Fibroblast of lung (primary cell): ENCODE measurements at places on chromosomes 12 and 14. TPM values are rescaled to one million over a fixed set of nuclear protein-coding genes. Genes with fewer than 3 reads are reported as not detected.

DNA sequence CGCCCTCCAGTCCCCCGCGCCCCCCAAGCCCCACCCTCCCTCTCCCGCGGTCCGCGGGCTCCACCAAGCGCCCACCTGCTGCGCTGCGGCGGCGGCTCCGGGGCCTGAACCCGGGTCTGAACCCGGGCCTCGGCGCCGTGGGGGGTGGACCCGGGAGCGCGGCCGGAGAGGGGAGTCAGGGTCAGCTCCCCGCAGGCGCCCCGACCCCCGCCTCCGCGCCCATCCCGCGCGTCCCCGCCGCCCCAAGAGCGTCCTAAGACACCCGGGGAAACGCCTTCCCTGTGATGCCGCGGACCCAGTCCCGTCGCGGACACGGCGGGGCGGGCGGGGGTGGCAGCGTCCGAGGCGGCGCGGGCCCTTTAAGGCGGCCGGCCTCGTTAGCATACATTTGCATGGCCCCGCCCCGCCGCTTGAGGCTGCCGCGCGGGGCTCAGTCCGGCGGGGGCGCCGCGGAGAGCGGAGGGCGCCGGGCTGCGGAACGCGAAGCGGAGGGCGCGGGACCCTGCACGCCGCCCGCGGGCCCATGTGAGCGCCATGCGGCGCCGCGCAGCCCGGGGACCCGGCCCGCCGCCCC lies at the start of gene MMP17:
Gene MMP17 (plus strand): TSS at position 433 of the 574 bp plus-strand sequence. CDS start 102 bp downstream, at position 535.
- peak within 1 kb of the TSS; percentile 67 for H3K4me3 ChIP-seq
- H3K4me1 ChIP-seq, result no peaks in the 10 kb centered on the region
- H3K36me3 ChIP-seq, result no peaks in the 10 kb centered on the region
- no peaks in the 10 kb centered on the region for H3K27me3 ChIP-seq
- peak; percentile 62 for DNase-seq
- no peak within 1 kb of the TSS for H3K27ac ChIP-seq

- no peaks in the 10 kb centered on the region for H3K36me3 ChIP-seq
- H3K4me1 ChIP-seq, result no peaks in the 10 kb centered on the region
- DNase-seq, result no peak
- H3K4me3 ChIP-seq, result no peak overlapping the region
- H3K27ac ChIP-seq, result no peak overlapping the region
Observed at GRCh38 chr12:17577405-17577804, 512.6 kb downstream of the RERGL start.

- H3K27me3 ChIP-seq, result no peaks in the 10 kb centered on the region
- no peak for DNase-seq
- no peaks in the 10 kb centered on the region for H3K36me3 ChIP-seq
- no peaks in the 10 kb centered on the region for H3K4me1 ChIP-seq
- no peak overlapping the region for H3K4me3 ChIP-seq
- no peak overlapping the region for H3K27ac ChIP-seq
Observed at GRCh38 chr14:39318574-39318973, 84.9 kb downstream of the MIA2 start.

Gene SYNDIG1L
- total RNA-seq, result not detected in 2 replicates

DNA sequence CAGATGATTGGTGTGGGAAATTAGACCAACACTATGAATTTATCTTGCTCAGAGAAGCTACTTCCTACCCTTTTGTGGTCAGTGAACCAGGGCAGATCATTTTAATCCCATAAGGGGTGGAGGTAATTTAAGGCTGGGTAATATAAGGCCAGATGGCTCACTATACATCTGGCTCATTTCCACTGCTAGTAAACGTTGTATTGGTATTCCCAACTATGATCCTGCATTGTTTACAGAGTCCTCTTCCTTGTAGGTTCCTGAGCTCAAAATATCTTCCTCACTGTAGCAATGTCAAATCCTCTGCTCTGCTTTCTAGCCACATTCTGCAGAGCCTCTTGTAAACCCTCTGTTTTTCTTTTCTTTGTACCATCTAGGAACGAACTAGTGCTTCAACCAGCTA lies 93.0 kb upstream of the MGAT4C start:
- H3K27me3 ChIP-seq, result no peaks in the 10 kb centered on the region
- H3K27ac ChIP-seq, result no peak overlapping the region
- no peak overlapping the region for H3K4me3 ChIP-seq
- no peaks in the 10 kb centered on the region for H3K4me1 ChIP-seq
- DNase-seq, result no peak

DNA sequence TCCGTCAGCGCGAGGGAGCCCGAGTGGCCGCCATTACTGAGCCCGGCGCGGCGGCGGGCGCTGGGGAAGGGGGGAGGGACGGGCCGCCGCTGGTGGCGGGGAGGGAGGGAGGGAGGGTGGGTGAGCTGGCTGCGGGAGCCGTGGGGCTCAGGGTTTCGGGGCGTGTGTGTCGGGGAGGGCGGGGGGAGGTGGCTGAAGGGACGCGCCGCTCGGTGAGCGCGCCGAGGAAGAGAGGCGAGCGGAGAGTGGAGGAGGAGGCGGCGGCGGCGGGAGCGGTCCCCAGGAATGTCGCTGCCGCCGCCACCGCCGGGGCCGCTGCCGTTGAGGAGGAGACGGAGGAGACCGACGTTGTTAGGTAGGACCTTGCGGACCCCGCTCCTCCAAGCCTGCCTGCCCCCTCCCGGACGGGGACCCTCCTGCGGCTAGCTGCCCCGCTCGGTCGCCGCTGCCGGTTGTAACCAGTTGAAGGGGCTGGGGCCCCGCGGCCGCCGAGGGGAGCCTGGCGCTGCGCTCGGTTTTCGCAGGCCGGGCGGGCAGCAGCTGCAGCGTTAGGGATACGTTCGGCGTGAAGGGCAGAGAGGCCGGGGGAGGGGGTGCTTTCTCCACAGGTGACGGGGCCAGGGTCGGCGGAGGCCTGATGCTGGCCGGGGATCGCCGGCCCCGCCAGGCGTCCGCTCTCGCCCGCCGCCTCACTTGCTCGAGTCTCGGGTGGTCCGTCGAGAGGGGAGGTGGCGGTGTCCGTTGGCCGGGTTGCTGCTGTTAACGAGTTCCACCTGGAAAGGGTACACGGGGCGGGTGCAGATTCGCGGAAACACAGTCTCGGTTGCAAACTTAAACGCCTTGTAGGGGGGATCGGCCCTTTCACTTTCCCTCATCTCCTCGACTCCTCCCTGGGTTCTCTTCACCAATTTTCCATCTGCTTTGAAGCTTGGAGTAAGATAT lies at the start of gene ARHGAP5:
Gene ARHGAP5 (plus strand): TSS at position 224 of the 942 bp plus-strand sequence. CDS start 13,366 bp downstream, outside the sequence.
- H3K36me3 ChIP-seq, result no peaks in the 10 kb centered on the region
- H3K4me3 ChIP-seq, result peak within 1 kb of the TSS; percentile 92
- H3K27me3 ChIP-seq, result no peaks in the 10 kb centered on the region
- peaks cover 5% of the 10 kb centered on the region for H3K4me1 ChIP-seq

DNA sequence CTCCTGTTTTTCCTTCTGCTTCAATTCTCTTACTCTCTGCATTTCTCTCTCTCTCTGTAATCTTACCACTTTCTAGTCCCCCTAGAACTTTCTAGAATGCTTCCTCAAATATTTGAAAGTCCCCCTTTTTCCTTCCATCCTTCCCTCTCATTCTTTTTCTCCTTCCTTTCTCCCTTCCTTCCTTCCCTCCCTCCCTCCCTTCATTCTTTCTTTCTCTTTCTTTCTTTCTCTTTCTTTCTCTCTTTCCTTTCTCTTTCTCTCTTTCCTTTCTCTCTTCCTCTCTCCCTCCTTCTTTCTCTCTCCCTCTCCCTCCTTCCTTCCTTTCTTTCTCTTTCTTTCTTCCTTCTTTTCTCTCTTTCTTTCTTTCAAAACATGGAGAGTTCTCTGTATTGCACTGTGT lies 201.4 kb upstream of the IGF1 start:
- H3K4me1 ChIP-seq, result no peaks in the 10 kb centered on the region
- H3K4me3 ChIP-seq, result no peak overlapping the region
- H3K36me3 ChIP-seq, result no peaks in the 10 kb centered on the region
- H3K27me3 ChIP-seq, result no peaks in the 10 kb centered on the region

- DNase-seq, result peak; percentile 77
- H3K4me3 ChIP-seq, result peak overlapping the region; percentile 2
- no peaks in the 10 kb centered on the region for H3K27me3 ChIP-seq
- H3K27ac ChIP-seq, result peak overlapping the region; percentile 90
Observed at GRCh38 chr12:57887631-57888408, 41.3 kb upstream of the CTDSP2 start.

DNA sequence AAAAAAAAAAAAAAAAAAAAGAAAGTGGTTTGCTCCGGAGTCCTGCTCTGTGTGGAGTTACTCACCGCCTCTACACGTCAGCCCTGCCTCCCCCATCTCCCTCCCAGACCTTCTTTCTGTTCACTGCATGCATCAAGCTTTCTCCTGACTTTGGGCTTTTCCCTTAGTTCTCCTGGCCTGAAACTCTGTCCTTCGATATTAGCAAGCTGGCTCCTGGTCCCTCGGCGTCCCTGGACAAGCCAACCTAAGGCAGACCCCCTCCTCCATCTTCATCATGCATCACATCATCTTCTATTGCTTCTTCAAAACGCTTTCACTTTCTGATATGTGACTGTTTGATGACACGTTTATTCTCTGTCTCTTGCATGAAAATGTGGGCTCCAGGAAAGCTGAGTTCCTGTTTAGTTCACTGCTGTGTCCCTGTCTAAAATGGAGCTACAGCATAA lies 40.6 kb downstream of the SLC15A4 start:
- no peak overlapping the region for H3K27ac ChIP-seq
- H3K4me1 ChIP-seq, result no peaks in the 10 kb centered on the region
- H3K36me3 ChIP-seq, result no peaks in the 10 kb centered on the region
- H3K4me3 ChIP-seq, result no peak overlapping the region
- no peaks in the 10 kb centered on the region for H3K27me3 ChIP-seq

DNA sequence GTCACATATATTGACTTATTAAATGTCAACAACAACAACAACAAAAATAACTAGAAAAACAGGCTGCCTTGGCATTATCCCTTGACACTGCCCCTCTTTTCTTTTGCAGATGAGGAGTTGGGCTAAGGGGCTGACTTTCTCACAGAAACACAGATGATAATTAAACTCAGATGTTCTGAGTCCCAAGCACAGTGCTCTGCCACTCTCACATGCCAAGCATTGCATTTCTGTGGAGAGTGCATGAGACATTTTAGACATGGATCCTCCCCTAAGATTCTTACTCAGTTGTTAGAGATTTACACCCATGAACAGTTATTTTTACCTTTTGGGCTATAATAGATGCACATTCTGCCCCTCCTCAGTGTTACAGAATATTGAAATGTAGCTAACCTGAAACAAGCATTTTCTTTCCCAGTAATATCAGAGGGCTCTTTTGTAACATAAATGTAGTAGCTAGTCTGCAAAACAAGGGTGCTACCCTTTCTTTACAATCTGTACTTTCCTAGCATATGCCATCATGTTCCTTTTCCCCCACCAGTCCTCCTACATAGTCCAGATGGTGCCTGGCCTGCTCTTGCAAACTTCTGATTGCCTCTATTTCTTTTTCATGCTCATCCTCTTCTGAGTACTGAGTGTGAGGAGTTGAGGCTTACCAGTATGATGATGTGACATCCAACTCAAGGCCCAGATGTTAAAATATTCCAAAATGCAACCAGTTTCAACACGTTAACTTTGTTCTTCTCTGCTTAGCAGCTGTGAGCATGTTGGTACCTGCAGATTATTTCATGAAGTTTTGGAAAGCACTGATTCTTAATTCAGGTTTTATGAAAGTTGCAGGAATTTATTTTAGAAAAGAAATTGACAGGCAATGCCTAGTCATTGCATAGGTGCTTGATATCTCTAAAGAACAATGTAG lies 125.0 kb upstream of the ATP2B1 start:
- no peaks in the 10 kb centered on the region for H3K27me3 ChIP-seq
- DNase-seq, result no peak
- H3K4me3 ChIP-seq, result no peak overlapping the region
- H3K36me3 ChIP-seq, result no peaks in the 10 kb centered on the region
- H3K4me1 ChIP-seq, result no peaks in the 10 kb centered on the region

Gene KRT6A
- not detected in 2 replicates for total RNA-seq

DNA sequence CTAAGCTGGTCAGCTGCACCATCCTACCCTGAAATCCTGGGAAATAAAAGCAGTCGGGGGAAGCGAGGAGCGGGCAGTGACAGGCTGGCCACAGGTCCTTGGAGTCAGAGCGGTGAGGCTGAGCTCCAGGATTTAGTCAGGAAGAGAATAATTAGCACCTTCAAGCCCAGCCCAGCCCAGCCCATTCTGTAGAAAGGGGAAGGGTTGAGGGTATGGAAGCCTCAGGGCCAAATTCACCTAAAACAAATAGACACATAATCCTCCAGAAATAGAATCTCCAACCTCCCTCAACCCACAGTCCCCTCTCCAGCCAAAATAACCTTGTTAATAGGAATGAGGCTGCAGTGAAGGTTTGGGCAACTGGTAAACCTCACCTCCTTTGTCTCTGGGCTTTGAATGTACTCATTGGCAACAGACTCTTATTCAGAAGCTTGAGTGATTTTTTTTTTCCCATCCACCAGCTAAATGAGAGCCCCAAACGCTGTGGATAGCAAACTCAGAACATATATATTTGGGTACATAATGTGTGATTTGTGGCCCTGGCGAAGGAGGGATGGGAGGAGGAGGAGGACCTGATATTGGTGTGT lies 334.1 kb downstream of the DPF3 start:
- no peaks in the 10 kb centered on the region for H3K27me3 ChIP-seq
- no peaks in the 10 kb centered on the region for H3K36me3 ChIP-seq
- H3K27ac ChIP-seq, result no peak overlapping the region
- DNase-seq, result no peak
- peaks cover 5% of the 10 kb centered on the region for H3K4me1 ChIP-seq
- H3K4me3 ChIP-seq, result no peak overlapping the region

GRCh38 chr12:95633732-95634465 lies 82.6 kb upstream of the USP44 start:
- H3K27ac ChIP-seq, result no peak overlapping the region
- H3K4me1 ChIP-seq, result peaks cover 6% of the 10 kb centered on the region
- H3K4me3 ChIP-seq, result no peak overlapping the region
- no peak for DNase-seq

Gene PRH2
- total RNA-seq, result not detected in 2 replicates

GRCh38 chr14:26841920-26842741 lies 244.3 kb upstream of the NOVA1 start:
- peak; percentile 99 for DNase-seq
- no peak overlapping the region for H3K4me3 ChIP-seq
- peaks cover 2% of the 10 kb centered on the region for H3K4me1 ChIP-seq
- peak overlapping the region; percentile 70 for H3K27ac ChIP-seq
- no peaks in the 10 kb centered on the region for H3K27me3 ChIP-seq

DNA sequence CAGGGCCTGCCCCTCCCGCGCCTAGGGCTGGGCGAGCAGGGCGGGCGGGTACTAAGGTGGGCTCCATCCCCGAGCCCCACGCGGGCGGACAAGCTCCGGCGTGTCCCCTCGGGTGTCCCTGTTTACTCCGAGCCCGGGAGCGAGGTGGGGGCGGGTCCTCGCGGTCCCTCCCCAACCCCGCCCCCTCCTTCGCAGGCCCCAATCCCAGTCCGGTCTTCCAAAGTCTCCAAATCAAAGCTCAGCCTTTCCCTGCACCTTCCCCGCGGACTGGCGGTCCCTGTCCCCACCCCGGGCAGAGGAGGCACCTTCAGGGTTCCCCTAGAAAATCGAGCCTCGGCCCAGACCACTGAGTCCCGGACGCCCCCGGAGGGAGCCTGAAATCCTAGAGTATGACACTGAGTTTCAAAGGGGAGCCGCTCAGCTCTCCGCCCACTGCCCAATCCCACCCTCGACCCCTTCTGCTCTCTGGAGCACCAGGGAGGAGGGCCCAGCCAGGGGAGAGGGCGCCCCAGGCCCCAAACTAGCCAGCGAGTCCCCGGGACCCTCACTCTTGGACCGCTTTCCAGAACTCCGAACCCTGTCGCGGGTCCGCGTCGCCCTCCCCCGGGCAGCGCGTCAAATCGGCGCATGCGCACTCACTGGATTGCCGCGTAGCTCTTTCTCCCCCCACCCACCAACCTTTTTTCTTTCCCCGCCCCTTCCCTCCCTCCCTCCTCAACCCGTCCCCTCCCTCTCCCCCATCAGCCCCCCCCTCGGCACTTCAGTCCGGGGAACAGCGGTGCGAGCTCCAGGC lies at the start of gene LRP1:
Gene LRP1 (plus strand): TSS at position 758 of the 793 bp plus-strand sequence. CDS start 482 bp downstream, outside the sequence.
- peak within 1 kb of the TSS; percentile 70 for H3K4me3 ChIP-seq
- peak within 1 kb of the TSS; percentile 73 for H3K27ac ChIP-seq
- peaks cover 4% of the 10 kb centered on the region for H3K36me3 ChIP-seq
- peaks cover 27% of the 10 kb centered on the region for H3K4me1 ChIP-seq

Gene BTBD6
- 39.5 and 49.9 TPM in 2 replicates for total RNA-seq
